ENCODE measurements at places on chromosomes 7 and 10. TPM values are rescaled to one million over a fixed set of nuclear protein-coding genes. Genes with fewer than 3 reads are reported as not detected.

METTL27 gene
- total RNA-seq = 19.3 TPM

AASS gene
- total RNA-seq = 24.2 TPM

HTR5A gene
- total RNA-seq = not detected

FAM24B gene
- 3.8 TPM for total RNA-seq

LIPM gene
- total RNA-seq = not detected

C10orf71 gene
- total RNA-seq = not detected

ASB10 gene
- total RNA-seq = not detected

EPDR1 gene
- total RNA-seq = 17.0 TPM

SLC16A12 gene
- 38.8 TPM for total RNA-seq

CDC14C gene
- not detected for total RNA-seq

- H3K27me3 ChIP-seq = peaks cover 12% of the 10 kb centered on the region
- H3K36me3 ChIP-seq = no peaks in the 10 kb centered on the region
- no peak within 1 kb of the TSS for H3K27ac ChIP-seq
Observed at GRCh38 chr7:33905389-33906032, at the start of gene BMPER. Gene BMPER, plus strand, starts transcription at chr7:33905539. Its CDS starts 75 bp downstream, at chr7:33905614.

DNA sequence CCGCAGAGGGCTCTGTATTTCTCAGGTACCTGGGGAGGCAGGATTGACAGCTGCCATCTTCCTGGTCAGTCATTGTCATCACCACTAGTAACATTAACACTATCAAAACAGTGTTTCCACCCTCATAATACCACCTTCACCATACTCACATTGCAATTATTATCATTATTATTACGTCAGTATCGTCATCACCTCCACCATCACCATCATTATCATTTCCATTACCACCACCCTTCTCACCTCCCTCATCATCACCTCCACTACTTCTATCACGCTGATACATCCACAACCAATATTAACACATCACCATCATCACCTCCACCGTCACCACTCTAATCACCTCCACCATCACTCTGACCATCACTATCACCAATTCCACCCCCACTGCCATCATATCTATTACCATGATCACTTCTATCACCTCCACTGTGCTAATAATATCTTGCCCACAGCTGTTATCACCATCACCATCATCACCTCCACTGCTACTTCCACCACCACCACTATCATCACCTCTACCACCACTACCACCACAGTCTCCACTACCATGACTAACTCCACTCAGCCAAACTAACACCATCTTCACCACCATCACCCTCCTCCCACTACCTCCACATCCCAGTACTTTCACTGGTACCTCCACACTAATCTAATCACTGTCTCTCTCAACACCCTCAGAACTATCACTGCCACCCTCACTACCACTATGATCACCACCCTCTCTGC lies 196.4 kb downstream of the RPS24 start:
- H3K36me3 ChIP-seq = no peaks in the 10 kb centered on the region
- H3K4me3 ChIP-seq = no peak overlapping the region
- no peak overlapping the region for H3K27ac ChIP-seq
- no peaks in the 10 kb centered on the region for H3K27me3 ChIP-seq

DNA sequence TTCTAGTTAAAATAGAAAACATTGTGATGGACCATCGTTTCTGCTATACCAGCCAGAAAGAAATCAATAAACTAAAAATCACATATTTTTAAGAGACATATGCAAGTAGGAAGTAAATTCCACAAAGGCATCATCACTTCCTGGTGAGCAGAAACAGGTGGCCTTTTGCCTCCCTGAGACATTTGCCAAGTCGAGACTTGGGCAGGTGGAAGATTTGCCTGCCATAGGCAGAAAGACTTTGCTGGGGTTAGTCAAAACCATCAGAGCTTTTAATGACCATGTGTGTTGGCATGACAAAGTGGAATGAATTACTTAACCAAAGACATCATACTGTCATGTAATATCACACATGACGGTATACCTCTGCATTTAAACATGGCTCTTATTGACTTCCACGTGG lies 66.0 kb upstream of the FGL2 start:
- H3K27me3 ChIP-seq = no peaks in the 10 kb centered on the region
- no peaks in the 10 kb centered on the region for H3K36me3 ChIP-seq
- no peak overlapping the region for H3K27ac ChIP-seq
- no peaks in the 10 kb centered on the region for H3K4me1 ChIP-seq
- no peak for DNase-seq

- H3K27ac ChIP-seq = no peak overlapping the region
- DNase-seq = no peak
- H3K27me3 ChIP-seq = no peaks in the 10 kb centered on the region
- no peaks in the 10 kb centered on the region for H3K36me3 ChIP-seq
- H3K4me3 ChIP-seq = no peak overlapping the region
Observed at GRCh38 chr10:34933676-34934075, 118.6 kb upstream of the PARD3 start.

DNA sequence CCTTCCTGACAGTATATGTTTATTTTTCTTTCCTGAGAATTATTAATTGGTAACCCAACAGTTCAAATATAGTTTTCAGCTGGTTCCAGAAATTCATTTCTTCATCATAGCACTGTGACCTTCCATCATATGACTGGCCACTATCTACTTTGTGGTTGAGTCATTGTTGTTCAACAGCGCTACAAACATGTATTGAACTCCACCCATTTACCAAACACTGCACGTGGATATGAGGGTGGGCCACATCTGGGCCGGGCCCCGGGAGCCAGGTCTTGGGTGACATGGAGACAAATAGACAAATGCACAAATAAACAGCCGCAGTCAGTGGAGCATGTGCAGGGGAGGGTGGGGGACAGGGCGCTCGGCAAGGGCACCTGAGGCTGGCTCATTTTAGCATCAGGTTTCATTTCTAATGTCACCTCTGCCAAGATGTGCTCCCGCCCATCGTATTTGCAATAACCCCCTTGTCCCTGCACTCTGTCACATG lies 24.0 kb upstream of the EEPD1 start:
- peaks cover 4% of the 10 kb centered on the region for H3K4me1 ChIP-seq
- no peaks in the 10 kb centered on the region for H3K27me3 ChIP-seq
- no peaks in the 10 kb centered on the region for H3K36me3 ChIP-seq
- no peak for DNase-seq
- peak overlapping the region; percentile 41 for H3K4me3 ChIP-seq
- H3K27ac ChIP-seq = no peak overlapping the region

DNA sequence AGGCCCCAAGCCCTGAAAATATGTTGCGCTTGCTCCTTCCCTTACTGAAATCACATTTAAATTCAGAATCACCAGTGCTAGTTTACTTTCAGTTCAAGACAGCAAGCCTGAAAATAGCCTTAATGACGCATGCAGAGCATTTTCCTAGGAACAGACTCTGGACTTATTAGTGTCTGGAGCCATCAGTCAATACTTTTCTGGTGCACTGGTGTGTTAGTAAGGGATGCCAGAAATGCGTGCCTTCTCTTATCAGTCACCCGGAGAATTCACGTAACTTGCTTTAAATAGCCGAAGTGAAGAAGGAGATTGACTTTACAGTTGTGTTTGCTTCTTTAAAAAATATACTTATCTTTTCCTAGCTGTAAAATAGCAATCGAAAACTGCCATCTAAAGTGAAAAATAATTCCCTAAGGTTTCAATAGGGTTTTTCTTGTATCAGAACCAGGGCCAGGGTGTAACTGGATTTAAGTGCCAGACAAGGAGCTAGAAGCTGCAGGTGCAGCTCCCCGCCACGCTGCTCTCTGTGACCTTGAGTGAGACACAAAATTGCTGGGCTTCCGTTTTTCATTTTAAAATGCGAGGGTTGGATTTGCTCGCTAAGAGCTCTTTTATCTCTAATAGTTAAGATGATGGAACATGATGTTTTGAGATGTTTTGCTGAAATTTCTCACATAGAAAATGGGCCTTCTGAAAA lies 177.8 kb downstream of the NSUN6 start:
- H3K4me1 ChIP-seq = no peaks in the 10 kb centered on the region
- H3K4me3 ChIP-seq = no peak overlapping the region
- H3K27me3 ChIP-seq = no peaks in the 10 kb centered on the region
- no peak for DNase-seq
- H3K27ac ChIP-seq = peak overlapping the region; percentile 19
- no peaks in the 10 kb centered on the region for H3K36me3 ChIP-seq

DNA sequence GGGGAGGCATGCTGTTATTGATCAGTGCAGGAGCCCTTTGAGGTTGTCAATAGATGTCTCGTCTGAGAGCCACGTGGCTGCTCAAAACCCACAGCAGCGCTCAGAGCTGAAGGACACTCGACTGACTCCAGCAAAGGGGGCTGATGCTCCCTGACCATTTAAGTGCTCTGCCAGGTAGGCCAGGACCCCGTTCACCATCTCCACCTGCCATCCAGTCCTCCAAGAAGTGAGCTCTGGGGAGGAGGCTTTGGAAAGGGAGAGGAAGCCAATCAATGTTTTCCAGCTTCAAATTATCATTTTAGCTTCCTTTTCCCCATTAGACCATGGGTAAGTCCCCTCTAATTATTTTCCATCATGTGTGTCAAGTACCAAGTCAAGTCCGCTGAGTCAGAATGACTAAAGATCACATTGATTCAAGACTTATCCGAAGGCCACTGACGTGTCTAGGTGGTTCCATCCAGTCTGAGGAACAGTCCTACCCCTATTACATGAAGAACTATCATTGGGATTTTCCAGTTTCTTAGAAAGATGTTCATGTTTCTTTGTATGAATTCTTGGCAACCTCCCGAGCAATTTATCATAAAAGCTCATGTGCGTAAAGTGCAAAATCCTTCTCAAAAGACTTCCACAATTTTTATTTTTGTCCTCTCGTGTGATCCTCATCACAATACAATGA lies 302.6 kb upstream of the LYZL1 start:
- peaks cover 2% of the 10 kb centered on the region for H3K4me1 ChIP-seq
- no peak overlapping the region for H3K4me3 ChIP-seq
- H3K27me3 ChIP-seq = no peaks in the 10 kb centered on the region
- H3K36me3 ChIP-seq = no peaks in the 10 kb centered on the region
- DNase-seq = no peak
- no peak overlapping the region for H3K27ac ChIP-seq

- no peak overlapping the region for H3K4me3 ChIP-seq
- H3K36me3 ChIP-seq = no peaks in the 10 kb centered on the region
- no peaks in the 10 kb centered on the region for H3K27me3 ChIP-seq
- no peak overlapping the region for H3K27ac ChIP-seq
- H3K4me1 ChIP-seq = no peaks in the 10 kb centered on the region
- DNase-seq = no peak
Observed at GRCh38 chr7:54326592-54327167, 215.5 kb upstream of the VSTM2A start.

GRCh38 chr10:59561477-59562121 lies 148.1 kb downstream of the SLC16A9 start:
- H3K27me3 ChIP-seq = no peaks in the 10 kb centered on the region
- no peak overlapping the region for H3K27ac ChIP-seq
- H3K4me1 ChIP-seq = no peaks in the 10 kb centered on the region

DNA sequence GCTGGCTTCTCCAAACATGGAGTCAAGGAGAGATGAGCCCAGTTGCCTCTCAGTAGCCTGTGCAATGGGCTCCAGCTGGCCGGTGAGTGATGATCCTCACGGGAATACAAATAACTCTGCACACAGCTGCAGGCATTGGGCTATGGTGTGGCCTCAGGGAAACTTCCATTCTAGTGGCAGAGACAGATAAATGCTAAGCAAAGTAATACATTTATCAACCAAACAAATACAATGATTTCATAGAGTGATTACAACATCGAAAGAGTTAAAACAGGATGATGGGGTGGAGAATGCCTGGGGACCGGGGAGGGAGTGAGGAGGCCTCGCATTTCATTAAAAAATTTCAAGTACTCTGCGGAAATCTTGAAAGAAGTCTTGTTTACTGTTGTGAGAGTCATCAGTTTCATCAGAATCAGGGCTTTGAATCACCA lies 15.0 kb upstream of the AKR1B1 start:
- no peaks in the 10 kb centered on the region for H3K4me1 ChIP-seq
- no peak overlapping the region for H3K4me3 ChIP-seq
- H3K36me3 ChIP-seq = no peaks in the 10 kb centered on the region
- DNase-seq = no peak
- no peak overlapping the region for H3K27ac ChIP-seq

DNA sequence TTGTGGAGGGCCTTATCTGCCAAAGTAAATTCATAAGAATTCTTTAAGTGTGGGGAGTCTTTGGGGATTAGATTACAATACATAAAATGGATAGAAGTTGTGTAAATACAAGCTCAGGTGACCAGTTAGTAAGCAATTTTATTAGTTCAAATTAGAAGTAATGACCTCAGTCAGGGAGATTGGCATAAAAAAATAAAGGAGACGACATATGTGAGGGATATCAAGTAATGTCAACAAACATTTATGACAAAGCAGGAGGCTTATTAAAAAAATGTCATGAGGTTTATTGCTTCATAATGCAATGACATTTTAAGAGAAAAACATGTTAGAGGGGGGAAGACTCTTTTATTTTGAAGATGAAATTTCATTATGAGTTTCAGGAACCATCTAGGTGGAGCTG lies 1137.0 kb upstream of the PHF14 start:
- no peak for DNase-seq
- no peak overlapping the region for H3K4me3 ChIP-seq
- no peaks in the 10 kb centered on the region for H3K4me1 ChIP-seq
- H3K36me3 ChIP-seq = no peaks in the 10 kb centered on the region
- H3K27ac ChIP-seq = no peak overlapping the region

GRCh38 chr10:48842231-48842630 lies 97.4 kb downstream of the LRRC18 start:
- H3K27ac ChIP-seq = no peak overlapping the region
- H3K36me3 ChIP-seq = no peaks in the 10 kb centered on the region
- no peaks in the 10 kb centered on the region for H3K4me1 ChIP-seq
- no peaks in the 10 kb centered on the region for H3K27me3 ChIP-seq

DNA sequence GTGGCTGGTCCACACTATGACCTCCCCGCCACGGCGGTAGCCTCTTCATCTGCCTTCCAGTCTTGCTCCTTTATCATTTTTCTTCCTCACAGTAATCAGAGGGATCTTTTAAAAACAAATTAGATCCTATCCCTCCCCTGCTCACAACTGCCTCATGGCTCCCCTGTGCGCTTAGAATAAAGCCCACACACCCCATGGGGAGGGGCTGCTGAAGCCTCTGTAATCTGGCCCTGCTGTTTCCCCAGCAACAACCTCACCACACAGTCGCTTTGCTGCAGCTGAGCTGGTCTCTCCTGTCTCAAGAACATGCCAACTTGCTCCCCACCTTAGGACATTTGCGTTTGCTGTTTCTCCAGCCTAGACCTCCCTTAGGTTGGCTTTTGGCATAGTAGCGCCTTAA lies 41.0 kb downstream of the SP8 start:
- H3K4me1 ChIP-seq = no peaks in the 10 kb centered on the region
- no peaks in the 10 kb centered on the region for H3K27me3 ChIP-seq
- H3K27ac ChIP-seq = no peak overlapping the region
- no peak overlapping the region for H3K4me3 ChIP-seq

- DNase-seq = peak; percentile 81
- H3K36me3 ChIP-seq = no peaks in the 10 kb centered on the region
- no peaks in the 10 kb centered on the region for H3K27me3 ChIP-seq
- no peak overlapping the region for H3K4me3 ChIP-seq
- H3K27ac ChIP-seq = no peak overlapping the region
Observed at GRCh38 chr7:1024331-1024841, 20.0 kb upstream of the GPR146 start.

DNA sequence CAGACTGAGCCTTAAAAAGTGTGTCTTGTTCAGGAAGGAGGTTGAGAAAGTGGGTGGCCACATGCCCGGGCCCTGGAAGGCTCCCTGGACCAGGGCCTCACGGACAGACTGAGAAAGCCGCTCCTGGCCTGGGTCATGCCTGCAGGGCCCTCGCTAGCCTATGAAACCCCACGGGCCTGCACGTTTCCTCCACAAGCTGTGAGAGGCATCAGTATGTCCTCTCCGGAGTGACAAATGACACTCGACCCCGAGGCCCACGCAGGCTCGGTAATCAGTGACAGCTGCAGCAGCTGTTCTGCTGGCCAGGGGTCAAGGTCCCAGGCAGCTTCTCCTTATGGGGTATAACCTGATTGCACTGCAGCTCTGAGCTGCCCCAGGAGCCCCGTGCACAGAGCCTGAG lies 47.6 kb downstream of the ASB13 start:
- H3K36me3 ChIP-seq = no peaks in the 10 kb centered on the region
- H3K4me3 ChIP-seq = no peak overlapping the region
- no peak overlapping the region for H3K27ac ChIP-seq
- DNase-seq = no peak
- H3K27me3 ChIP-seq = no peaks in the 10 kb centered on the region
